ENCODE measurements at places on chromosomes 5 and 9.

GRCh38 chr5:81790336-81790735 is 39.4 kb upstream of the SSBP2 start:
- no peak for DNase-seq

- no peak for DNase-seq
Observed at GRCh38 chr9:22160221-22160620, 151.1 kb upstream of the CDKN2B start.

GRCh38 chr9:34512131-34513078 is 10.4 kb downstream of the ENHO start:
- DNase-seq = no peak

DNA sequence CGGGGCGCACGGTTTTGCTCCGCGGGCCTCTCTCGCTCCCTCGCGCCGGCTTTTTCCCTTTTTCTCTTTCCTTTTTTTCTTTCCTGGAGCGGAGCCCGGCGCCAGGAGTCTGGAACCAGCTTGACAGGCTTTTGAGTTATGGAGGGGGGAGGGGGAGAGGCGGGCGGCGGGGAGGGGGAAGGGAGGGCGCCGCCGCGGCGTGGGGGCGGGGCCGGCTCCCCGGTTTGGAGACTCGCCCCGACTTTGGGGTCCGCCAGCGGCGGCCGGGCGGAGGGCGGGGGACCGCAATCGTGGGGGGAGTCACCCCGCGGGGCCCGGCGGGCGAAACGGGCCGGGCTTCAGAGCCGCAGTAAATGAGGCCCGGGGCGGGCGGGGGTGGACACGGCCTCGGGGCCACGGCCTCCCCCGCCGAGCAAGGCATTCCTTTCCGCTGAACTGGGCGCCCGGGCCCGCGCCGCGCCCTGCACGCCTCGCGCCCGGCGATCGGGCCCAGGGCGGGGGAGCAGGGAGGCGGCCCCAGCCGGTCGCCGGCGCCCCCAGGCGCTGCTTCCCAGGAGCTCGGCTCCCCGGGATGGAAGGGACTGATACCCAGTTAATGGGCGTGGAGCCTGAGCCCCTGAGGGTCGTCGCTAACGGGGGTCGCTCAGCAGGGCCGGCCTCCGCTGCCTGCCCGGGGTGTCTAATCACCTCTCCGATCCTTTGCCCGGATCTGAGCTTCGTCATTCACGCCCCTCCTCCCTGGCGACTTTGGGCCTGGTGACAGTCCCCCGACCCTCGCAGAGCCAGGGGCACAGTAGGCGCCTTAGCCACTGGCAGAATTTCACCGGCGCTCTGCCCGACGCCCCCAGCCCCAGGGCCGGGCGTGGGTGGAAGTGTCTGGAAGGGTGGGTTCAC is 138.1 kb downstream of the C9orf50 start:
- DNase-seq = no peak

GRCh38 chr5:2570586-2570985 is 180.9 kb downstream of the IRX2 start:
- DNase-seq = no peak
